ENCODE measurements at places on chromosomes 2 and 18.

GRCh38 chr2:110735366-110735765 lies 3.0 kb downstream of the ACOXL start:
- peak; percentile 66 for DNase-seq

DNA sequence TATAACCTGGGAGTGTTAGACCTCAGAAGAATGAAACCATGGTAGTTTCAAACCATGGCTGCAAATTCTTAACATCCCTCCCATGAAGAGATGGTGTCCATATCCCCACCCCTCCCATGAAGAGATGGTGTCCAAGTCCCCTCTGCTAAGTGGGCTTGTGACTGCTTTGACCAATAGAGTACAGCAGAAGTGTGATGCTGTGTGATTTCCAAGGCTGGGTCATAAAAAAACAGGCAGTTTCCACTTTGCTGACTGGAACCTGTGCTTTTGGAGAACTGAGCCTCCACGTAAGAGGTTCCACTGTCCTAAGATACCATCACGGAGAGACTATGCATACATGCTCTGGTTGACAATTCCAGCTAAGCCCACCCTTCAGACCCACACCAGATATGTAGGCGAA lies 65.5 kb downstream of the MRO start:
- no peak for DNase-seq

GRCh38 chr2:216133397-216133796 lies 24.2 kb downstream of the XRCC5 start:
- DNase-seq, result no peak

DNA sequence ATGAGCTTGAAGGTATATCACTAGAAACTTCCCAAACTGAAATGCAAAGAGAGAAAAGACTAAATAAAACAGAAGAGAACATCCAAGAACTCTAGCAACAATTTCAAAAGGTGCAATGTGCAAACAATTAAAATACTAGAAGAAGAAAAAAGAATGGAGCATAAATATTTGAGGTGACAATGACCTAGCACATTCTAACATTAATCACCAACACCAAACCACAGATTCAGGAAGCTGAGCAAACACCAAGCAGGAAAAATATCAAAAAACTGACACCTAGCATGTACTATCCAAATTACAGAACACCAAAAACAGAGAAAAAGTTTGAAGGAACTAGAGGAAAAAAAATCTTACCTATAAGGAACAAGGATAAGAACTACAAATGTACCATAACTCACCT lies 460.8 kb downstream of the IRS1 start:
- no peak for DNase-seq

DNA sequence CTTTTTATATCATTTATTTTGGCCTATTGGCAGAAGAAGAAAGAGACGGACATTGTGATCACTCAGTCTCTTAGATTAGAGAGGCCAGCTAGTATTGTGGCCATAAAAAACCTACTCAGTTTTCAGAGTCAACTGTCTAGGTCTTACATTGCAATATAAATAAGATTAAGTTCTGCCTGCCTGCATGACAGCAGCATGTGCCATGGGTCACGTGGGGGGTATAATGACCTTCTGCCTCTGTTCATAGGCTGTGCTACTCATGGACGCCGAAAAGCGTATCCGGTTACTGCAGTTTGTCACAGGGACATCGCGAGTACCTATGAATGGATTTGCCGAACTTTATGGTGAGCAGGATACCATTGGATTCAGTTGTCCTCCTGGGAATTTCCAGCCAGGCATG lies 238.5 kb downstream of the ALPK2 start:
- DNase-seq, result no peak

- DNase-seq, result peak; percentile 95
Observed at GRCh38 chr2:23651187-23652080, 266.5 kb downstream of the KLHL29 start.

DNA sequence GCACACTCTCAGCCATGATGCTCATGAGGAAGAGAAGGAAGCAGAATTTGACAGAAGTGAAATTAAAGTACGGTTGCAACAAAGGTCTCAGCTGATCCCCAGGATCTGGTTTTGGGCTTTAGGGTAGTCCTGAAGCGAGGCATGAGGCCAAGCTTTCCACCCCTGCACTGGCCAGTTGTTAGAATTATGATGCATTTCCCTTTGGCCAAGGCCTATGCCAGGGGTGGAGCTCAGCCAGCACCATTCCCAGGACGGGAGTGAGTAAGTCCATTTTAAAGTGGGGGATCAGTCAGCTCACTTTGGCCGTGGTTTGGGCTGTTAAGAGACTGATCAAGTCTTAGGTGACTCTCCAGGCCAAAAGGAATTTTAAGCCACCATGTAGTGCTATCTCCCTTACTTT lies 314.5 kb upstream of the MMADHC start:
- DNase-seq, result peak; percentile 46

- no peak for DNase-seq
Observed at GRCh38 chr2:202215179-202215578, 23.2 kb downstream of the SUMO1 start.

- DNase-seq, result no peak
Observed at GRCh38 chr2:229339618-229340017, 68.5 kb upstream of the PID1 start.

GRCh38 chr2:55163274-55163721 lies 68.8 kb downstream of the CLHC1 start:
- no peak for DNase-seq

DNA sequence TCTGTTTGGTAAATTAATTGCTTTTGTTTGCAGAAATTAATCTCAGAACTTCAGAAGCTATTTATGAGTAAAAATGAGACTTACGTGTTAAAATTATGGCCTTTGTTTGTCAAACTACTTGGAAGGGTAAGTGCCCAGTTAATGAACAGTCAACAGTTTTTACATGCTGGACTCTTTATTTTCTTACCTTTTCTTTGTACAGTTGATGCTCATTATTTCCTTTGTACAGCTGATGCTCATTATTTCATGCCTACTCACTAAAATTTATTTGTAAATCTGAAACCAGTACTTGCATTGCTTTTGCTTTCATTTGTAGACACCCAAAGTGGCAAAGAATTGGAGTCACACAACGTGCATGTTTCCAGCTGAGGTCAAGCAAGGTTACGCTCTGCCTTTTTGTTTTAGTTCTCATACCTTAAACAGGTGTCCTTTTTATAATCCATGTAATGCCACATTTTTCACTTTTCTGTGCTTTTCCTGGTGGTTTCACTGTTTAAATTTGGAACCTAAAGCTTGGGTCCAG lies 13.3 kb downstream of the RIF1 start:
- DNase-seq, result no peak

DNA sequence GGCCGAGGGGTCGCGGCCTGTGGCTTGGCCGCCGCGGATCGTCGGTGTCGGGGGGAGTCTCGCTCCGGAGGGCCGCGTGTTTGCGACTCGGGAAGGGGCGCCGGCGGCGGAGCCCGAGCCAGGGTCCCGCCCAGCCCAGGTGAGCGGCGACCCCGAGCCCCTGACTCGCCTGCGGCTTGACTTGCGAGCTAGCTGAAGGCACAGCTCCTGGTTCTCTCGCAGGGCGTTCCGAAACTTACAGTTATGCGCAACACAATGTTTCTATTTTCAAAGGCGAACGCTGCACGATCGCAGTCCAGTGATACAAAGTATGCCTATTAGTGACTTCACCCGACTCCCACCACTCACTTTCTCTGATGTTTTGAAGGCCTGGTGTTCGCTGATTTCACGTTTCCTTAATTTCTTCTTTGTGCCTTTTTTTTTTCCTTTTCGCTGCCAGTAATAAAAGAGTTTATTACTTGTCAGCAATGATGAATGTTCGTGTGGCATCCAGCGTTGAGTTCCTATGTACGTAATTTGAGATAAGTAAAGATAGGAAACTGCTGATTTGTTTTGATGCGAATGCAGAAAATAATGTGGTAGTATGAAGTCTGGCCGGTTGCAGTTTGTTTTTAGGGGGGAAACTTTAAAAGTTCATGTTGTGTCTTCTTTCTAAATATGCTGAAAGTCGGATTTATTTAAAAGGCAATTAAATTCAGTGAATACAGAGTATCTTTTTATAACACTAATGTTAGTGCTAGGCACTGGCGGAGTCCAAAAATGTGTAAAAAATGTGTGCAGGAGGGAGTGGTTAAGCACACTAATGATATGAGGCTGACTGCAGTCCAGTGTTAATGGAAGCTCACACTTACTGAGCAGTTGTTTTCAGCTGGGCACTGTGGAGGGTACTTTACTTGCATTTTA lies 706 bp downstream of the UBXN2A start:
- DNase-seq, result peak; percentile 87

DNA sequence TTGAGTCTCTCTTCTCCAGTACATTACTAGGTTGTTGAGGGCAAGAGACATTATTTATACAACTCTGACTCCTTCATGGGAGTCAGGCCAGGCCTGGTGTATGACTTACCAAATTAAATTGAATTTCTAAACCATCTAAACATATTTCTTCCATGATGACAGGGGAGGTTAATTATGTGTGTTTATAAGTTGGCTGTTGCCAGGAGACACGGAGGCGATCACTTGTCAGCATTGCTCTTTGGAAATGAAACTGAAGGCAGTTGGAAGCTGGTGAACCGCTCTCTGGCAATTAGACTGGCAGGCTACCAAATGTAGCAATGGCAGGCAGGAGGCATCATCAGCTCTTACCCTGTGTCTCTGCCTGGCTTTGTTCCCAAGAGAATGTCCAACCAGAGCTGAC lies 241.4 kb downstream of the KCNS3 start:
- peak; percentile 73 for DNase-seq

DNA sequence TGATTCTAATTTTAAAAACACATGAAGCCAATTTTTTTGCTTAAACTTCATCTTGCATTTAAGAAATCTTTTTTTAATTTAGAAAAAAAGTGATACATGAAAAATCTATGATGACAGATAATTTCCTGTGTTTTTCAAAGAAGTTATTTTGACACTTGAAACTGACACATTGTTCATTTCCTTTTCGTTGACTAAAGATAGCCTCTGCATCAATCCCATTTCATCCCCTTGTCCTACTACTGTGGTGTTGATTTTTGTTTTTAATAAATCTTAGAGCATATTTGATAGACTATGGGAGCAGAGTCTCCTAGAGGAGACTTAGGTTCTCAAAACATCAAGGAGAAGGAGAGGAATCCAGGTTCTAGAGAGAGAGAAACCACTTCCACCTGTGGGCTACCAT lies 70.9 kb downstream of the ACVR1C start:
- DNase-seq, result no peak

DNA sequence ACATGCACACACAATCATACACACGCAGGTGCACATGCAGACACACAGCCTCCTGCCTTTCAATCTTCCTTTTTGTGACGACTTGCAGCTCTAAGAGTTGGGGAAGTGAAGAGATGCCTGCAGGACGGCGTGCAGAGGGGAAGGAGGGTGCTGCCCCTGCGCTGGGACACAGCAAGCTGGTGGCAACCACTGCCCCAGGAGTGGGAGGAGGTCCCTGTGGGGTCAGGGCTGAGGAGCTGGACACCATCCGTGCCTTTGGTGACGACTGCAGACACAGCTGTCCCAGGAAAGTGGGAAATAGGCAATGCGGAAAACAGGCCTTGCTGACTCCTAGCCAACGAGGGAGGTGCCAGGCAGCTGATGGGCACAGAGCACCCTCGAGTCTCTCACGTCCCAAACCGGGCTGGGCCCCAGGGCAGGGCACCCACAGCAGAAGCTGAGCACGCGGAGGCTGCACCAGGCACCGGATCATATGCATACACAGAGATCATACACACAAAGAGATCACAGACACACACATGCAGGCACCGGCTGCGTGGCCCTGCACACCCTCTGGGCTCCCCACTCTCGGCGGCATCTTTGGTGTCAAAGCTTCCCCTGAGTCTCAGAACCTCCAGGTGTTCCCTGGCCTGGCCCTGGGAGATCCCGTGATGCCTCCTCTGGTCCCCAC lies 146.1 kb downstream of the PXDN start:
- peak; percentile 52 for DNase-seq

DNA sequence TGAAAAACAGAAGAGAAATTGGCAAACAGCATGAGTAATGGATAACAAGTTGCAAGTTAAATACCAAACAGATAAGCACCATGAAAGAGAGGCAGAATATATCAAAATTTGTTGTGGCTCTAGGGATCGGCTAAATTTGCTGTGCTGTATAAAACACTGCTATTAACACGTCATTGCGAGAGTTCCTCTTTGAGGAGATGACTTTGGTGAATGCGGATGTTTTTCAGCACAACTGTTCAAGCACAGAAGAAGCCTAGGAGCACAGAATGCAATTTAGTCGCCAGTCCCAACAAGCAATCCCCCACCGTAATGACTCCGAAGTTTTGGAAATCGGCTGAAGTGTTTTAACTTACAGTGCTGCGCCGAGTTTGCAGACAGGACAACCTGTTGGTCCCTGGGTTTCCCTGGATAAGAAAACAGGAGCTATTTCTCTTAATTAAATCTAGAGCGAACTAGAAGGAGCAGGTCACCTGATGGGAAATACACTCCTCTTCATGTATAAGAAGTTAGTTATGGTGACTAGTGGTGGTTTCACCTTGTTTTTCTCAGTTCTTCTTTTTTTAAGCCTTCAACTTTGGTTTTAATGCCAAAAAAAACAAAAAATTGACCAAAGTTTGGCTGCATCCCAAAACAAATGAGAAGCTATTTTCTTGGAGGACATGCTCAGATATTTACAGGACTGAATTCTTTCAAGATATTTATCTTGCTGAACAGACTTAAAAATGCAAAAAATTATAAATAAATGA lies 454.1 kb upstream of the SALL3 start:
- no peak for DNase-seq

- peak; percentile 55 for DNase-seq
Observed at GRCh38 chr2:8539743-8540551, 141.9 kb upstream of the ID2 start.

DNA sequence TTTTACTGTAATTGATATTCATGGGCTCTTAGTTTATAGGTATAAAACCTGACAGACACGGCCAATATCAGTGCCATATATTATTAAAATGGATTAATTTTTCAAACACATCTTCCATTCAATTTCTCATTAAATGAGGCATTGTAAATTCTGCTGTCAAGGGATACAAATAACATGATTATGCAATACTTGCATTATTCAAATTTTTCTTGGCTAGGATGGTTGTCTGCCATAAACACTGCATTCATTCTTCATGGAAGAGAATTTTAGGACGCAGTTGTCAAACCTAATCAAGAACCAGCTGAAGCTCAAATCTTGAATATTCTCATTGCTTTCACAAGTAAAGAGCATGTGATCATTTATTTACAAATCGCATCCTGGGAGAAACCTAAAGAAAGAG lies 255.6 kb downstream of the RDH14 start:
- no peak for DNase-seq

DNA sequence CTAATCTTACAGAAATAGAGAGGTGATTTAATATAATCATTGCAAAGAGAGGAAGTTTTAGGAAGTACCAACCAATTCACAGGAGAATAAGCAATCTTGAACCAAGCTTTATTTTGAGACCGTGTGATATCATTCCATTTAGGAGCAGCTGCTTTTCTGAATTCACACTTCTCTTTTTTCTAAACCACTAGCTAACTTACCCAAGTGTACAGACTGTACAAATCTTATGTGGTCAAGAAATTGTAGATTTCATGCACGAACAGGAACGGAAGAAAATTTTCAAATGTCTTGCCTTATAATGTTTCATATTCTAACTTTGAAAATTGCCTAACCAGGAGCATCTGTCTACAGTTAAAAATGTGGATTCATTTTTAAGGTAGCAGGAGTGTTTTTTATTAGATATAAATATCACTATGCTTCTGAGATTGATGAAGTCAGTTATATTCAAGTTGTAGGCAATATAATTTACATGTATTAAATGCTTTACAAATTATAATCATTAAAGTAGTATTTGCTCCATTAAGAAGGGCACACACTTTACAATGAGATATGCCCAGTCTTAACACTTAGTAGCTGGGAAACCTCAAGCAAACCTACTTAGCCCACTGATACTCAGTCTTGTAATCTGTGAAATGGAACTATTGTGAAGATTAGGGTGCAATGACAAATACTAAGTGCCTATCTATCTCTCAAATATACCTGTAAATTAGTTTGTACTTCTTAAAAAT lies 302.2 kb upstream of the STON1 start:
- DNase-seq, result no peak

- no peak for DNase-seq
Observed at GRCh38 chr2:9950521-9951271, 797 bp upstream of the GRHL1 start.
